ENCODE measurements at places on chromosomes 7 and 10.

GRCh38 chr10:2989292-2989947 lies 77.9 kb upstream of the PFKP start:
- DNase-seq = no peak

DNA sequence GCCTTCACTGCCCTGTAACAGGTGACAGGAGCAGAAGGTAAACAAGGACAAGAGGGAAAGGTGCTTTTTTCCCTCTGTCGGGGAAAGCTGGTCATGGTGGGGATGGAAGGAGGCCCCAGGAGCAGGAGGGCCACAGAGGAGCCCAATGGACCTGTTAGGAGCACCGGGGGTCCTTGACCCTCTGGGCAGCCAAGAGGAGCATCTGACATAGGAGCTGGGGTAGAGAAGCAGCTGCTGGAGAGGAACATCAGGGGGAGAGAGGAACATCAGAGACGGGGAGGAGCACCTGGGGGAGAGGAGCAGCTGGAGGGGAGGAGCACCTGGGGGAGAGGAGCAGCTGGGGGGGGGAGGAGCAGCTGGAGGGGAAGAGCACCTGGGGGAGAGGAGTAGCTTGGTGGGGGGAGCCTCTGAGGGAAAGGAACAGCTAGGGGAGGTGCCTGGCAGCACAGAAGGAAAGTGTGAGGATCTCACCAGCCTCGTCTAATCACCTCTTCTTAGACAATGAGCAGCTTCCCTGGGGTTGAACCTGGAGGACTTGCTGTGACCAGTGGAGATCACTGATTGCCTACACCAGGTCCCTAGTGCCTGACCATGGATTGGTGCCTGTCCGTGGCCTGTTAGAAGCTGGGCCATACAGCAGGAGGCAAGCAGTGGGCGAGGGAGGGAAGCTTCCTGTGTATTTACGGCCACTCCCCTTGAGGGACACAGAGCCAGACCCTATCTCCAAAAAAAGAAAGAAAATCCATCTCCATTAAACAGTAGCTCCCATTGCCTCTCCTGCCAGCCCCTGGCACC lies 37.6 kb downstream of the JAKMIP3 start:
- DNase-seq = no peak

GRCh38 chr10:69402386-69402785 lies 14.3 kb downstream of the TACR2 start:
- DNase-seq = no peak

DNA sequence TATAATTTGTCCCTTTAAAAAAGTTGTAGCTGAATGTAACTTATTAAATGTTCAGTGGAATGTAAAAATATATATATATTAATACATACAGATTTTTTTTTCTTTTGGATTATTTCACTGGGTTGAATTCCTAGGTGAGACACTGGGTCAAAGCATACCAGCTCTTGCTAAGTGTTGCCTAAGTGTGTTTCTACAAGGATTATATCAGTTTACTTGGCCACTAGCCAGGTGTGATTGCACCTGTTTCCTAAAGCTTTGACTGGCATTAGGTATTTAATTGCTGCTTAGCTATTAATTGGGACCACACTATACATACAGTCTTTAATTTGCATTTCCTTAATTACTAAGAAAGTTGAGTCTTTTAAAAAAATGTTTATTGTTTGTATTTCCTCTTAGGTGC lies 5.5 kb upstream of the ELOVL3 start:
- no peak for DNase-seq

Measured in CD4-positive, alpha-beta T cell treated with Interleukin-4 for 1 hour (primary cell).